ENCODE measurements at places on chromosomes 5 and 9.

DNA sequence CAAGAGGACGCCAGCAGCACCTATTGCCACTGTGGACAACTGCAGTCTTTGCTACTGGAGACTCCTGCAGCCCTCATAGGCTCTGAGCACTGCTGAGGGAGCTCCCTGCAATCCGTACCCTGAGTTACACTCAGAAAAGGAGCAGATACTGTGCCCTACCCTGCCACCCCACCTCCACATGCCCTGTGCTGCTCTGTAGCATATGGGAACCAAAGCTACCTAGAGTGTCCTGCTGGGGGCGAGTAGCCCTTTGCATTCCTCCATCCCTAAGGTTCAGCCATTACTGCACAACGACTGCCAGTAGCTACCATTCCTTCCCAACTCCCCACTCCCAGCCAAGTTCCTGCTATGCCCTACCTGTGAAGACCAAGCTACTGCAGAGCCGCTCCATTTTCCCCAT, 90.2 kb upstream of the SNCAIP start:
- DNase-seq = no peak

GRCh38 chr9:87668222-87668621, 57.7 kb upstream of the CTSL start:
- DNase-seq = no peak

DNA sequence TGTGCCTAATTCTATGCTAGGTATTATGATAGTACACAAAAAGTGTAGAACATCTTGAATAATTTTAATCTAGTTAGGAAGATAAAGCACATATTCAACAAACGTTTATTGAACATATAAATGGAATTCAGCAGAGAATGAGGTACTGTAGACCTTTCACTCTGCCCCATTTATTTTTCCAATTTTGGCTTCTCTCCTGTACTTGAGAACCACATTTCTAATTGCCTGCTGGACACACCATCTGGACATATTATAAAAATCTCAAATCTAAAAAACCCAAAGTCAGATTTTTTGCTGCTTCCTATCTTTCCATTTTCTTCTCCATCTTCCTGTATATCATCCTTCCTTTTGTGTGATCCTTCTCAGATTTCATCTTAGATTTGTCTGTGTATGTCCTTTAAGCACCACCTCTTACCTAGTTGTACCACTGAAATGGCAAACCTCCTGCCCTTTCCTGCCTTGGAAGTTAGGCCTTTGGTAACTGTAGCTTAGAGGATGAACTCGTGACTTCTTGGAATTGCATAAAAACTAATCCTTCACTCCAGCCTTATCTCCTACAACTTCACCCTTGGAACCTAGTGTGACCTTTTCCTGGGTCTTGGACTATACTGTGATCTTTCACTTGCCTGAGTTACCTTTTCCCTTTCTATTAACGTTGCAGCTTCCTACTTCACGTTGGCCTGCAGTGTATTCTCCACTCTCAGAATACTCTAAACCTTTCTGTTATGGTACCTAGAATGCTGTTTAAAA, 8.8 kb downstream of the SLC26A2 start:
- no peak for DNase-seq

DNA sequence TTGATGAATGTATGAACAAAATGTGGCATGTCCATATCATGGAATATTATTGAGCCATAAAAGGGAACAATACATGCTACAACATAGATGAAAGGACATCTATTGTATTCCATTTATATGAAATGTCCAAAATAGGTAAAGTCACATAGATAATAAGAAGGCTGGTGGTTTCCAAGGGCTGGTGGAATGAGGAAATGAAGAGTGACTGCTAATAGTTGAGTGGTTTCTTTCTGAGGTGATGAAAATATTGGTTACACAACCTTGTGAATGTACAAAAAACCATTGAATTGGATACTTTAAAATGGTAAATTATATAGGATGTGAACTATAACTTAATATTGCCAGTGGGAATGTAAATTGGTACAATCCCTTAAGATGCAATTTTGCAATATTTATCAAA, 5.2 kb downstream of the ARSB start:
- DNase-seq = no peak

GRCh38 chr5:5353681-5354080, 68.8 kb upstream of the ICE1 start:
- no peak for DNase-seq

- no peak for DNase-seq
Measured at GRCh38 chr9:14710804-14711203, 11.7 kb downstream of the CER1 start.

DNA sequence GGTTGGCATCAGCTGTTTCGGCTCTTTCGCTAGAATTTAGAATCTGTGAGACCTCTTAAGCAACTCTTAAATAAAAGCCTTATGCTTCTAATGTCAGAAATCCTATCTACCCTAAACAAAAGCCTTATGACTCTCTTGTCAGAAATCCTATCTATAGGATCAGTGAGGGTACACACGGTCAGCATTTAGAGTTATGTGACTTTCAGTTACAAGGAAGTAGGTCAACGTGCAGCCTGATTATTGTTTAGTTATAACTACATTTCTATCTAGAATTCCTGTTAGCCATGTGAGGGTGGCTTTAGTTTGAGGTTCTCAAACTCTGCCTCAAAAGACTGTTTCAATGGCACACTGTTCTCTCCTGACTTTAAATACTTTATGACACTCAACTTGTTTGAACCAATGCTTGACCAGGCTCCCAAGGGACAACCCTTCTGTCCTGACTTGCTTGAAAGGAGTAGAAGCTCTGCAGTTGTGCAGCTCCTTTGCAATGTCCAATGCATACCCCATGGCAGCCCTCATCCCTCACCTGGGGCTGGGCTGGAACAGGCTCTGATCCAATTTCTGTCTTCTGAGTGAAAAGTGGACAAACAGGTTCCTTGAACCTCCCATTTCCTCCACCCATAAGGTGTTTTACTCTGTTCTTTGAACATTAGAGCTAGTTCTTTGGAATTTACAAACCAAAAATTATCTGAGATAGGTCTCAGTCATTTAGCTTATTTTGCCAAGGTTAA, 251.6 kb upstream of the PIK3R1 start:
- DNase-seq = no peak

GRCh38 chr9:127004946-127005769, 90.6 kb downstream of the RALGPS1 start:
- no peak for DNase-seq

- no peak for DNase-seq
Measured at GRCh38 chr9:123743737-123744136, 186.2 kb downstream of the DENND1A start.

DNA sequence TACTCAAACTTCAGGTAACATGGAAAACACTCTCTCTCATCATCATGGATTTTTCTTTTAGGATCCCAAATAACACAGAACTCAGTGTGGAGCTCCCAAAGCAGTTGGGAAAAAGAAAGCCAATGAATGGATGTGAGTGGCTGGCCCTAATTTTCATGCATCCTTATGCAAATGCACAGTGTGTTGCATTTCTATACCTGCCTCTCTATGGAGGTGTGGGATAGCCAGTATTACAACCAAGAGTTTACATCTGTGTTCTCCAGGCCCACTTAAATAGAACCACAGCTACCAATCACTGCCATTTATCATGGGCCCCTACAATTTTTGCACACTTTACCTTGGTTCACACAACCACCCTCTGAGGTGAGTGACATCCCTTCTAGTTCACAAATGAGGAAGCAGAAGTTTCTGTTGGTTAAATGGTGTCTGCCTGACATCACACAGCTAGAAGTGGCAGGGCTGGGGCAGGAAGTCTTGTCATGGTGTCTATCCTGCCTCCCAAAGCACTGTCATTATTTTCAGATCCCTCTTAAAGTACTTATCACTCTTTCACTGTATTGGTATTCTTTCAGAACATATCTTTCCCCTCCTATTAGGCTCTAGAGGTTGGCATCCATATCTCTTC, 17.3 kb downstream of the MAMDC2 start:
- DNase-seq = no peak

DNA sequence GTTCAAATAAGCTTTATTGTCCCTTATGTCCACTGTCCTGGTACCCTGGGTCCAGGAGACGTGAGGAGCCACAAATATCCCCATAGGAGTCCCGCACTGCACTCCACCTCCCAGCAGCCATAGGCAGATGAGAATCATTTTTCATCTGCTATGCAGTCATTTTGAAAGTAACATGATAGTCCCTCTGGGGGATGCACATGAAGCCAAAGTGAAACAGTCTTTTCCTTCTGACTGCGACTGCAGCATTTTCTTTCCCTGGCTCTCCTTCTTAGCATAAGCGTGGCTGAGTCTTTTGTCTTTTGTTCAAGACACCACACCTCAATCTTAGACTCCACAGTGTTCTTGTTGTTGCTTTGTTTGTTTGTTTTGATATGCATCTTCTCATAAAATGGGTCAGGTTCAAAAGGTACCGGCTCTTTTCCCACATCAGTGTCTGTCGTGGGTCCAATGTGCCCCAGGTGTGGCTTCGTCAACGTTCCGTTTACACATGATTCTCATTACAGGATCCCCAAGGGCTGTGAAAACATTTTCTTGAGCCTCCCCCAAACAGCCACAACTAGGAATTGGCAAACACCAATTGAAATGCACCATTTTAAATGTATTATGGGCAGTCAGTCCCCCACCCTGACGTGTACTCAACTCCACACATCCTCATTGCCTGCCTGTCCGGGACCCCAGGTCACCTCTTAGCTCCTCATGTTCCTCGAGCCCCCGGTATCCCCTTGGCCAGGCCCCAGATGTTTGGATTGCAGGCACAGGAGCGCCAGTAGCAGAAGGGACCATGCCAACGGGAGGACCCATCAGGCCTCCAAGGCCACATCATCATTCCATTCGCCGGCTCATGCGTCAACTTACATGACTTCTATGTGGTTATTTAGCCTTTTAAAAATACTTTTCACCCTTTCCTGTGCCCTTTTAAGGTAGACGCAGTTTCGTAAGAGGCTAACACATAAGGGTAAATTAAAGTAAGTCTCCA, 237.8 kb upstream of the DAPK1 start:
- no peak for DNase-seq

GRCh38 chr9:2934883-2935282, 91.0 kb upstream of the PUM3 start:
- no peak for DNase-seq

DNA sequence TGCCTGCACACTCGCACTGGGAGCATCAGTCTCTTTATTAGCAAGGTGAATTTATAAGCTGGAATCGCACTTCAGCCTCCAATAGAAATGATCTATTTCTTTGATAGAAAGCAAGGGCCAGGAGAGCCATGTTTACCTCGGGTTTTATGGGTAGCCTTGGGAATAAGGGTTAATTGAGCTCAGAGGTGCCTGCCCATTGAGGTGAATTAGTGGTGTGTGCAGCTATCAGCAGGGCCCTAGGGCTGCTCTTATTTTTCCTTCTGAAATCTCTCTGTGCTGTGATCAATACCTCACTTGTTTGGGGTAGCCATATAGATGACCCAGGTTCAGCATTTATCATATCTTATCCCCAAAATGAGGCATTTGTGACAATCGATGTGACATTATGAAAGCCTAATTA, 297.8 kb downstream of the EBF1 start:
- no peak for DNase-seq

DNA sequence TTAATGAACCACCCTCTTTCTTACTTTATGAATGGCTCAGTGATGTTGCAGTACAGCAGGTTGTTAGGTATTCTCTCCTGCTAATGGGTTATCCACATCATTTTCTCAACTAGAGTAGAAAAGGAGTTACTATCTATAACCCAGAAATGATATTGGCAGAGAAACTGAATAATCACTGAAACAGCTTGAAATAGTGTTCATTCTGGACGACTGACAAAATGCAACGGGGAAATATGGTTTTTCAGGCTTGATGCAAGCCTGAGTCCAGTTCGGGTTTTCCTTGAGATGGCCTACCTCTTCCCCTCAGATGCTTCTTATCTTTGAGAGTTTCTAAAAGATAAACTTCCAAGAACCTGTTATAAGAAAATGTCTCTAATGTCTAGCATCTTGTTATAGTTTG, 187.3 kb downstream of the RAB3C start:
- no peak for DNase-seq

GRCh38 chr9:122904823-122905710, at the start of gene RC3H2:
TSS of gene RC3H2 (minus strand) at chr9:122905359. CDS start at chr9:122897509, 7,850 bp downstream.
- DNase-seq = peak; percentile 99

DNA sequence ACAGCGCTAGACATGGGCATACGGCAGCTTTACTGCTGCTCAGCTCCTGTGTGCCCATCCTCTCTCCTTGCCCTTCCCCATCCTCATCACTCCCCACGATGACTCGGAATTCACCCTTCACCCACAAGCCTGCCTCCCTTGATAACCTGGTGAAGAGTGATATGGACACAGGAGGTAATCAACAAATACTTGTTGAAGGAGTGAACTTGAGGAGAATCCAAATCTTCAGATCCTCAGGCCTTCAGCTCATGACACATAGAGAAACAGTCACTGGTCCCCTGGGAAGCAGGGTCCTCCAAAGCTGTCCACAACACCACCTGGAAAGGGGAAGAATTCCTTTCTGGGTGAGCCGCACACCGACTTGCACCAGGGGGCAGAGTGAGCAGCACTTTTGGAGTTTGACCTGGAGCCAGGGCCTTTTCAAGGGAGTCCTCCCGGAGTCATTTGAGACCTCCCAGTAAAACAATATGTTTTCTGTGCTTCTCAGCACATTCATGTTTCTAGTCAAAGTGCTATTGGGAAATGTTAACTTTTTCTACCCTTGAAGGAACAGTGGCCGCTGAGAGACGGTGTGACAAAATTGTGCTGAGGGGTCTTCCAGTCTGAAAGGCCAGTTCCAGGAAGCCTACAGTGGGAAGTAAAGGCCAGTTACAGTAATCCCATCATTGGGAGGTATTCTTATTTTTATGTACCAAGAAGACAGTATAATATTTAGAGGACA, 332.3 kb downstream of the CWC27 start:
- DNase-seq = peak; percentile 77

DNA sequence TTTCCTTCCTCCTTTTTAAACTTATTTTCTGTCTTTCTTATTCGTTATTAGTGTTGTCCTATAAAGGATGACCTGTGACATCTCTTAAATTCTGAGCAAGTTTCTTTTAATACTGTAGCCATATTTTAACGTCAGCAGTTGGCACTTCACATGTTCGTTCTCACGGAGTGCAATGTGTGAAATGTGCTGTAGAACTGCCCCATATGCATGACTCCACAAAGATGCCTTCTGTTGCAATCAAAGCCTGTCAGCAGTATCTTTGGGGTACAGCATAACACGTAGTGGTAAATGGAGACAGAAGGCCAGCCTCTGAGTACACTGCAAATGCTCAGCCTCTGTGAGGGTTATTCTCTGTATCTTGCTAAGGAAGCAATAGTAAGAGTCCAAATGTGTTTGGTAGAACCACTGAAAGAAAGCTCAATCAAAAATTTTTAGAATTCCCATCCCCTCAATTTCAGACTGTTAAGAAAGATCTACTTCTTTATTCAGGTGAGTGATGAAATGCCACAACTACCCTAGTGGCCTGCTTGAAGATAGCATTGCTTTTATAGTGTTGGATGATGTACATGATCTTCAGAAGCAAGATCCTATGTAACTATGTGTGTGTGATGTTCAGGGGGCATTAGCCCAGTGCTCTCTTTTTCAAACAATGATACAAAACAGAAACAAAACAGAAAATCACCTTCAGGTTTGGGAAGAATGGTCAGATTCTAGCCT, 277.7 kb downstream of the TMEM167A start:
- DNase-seq = no peak

- DNase-seq = no peak
Measured at GRCh38 chr9:137802521-137803243, 74.9 kb upstream of the CACNA1B start.

GRCh38 chr9:119268985-119269384, 100.2 kb downstream of the BRINP1 start:
- DNase-seq = no peak
